Myocyte (in vitro differentiated cells): ENCODE measurements at places on chromosomes 4 and X. TPM values are rescaled to one million over a fixed set of nuclear protein-coding genes. Genes with fewer than 3 reads are reported as not detected.

DNA sequence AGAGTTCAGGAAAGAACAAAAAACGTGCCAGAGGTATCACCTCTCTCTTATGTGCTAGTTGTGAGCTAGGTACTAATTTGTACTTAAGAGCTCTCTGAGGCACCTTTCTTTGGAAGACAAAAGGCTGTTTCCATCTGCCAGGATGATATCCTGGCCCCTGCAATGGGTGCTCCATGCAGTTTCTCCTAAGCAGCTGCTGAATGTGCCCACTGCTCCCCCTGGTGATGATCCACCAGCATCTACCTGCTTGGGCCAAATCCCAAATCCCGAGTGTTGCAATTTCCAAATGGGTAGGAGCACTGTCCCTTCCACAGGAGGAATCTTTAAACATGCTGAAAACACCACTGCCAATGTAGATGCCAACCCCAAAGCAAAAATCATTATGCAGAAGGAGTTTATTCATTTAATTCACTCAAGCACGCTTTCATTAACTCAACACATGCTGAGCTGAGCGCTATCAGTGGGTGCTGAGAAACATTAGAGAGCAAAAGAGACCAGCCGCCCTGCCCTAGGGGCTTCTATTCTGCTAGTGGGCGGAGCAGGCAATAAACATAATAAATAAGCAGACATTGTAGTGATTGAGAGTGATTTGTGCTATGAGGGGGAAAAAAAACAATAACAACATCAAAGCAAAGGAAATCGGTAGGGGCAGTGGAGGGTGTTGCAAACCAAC, 69.6 kb upstream of the C4orf50 start:
- peak; percentile 43 for DNase-seq

Gene NUDT11
- total RNA-seq: 7.0 and 10.6 TPM in 2 replicates

DNA sequence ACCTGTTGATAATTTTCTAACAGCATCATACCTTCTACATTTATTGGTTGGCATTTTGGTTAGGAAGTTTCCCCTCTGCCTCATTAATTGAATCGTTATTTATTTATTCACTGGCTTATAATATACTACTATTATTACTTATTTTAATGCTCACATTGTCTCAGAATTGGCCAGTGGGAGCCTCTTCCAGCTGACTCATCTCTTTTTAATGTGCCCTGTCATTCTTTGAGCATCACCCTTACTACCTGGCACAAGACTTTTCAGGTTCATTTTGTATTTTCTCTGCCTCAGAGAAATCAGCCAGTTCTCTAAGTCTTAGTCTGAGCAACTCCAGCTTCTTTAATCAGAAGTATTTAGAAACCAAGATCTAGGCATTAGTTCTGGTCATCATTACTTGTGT, 60.3 kb upstream of the PRRG3 start:
- no peak for DNase-seq

- DNase-seq: peak; percentile 13
Observed at GRCh38 chrX:37603938-37604409, 32.5 kb downstream of the LANCL3 start.

Gene SCRG1
- total RNA-seq: 0.21 TPM in 1 of 2 replicates, not detected in the other

DNA sequence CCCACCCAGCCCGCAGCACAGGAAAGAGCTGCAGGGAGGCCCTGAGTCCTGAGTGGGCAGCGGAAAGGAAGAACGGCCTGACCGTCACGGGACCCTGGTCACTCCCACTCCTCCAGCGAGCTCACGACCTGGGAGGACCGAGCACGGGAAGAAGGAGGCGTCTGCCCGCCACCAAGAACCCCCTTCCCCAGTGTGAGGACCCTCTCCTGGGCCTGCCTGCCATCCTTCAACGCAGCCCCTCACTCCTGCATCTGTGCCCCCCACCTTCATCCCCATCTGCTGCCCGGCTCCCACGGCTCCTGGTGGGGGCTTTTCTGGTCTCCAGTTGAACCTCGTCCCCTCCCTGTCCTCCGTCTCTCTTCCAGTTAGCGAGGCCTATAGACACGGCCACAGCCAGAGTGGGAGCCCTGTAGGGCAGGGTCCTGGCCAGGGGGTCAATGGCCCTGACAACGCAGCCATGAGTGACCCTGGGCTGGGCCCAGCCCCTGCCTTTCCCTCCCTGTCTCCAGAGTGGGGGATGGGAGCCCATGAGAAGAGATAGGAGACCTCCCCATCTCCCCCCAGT, 41.3 kb upstream of the MXD4 start:
- no peak for DNase-seq

DNA sequence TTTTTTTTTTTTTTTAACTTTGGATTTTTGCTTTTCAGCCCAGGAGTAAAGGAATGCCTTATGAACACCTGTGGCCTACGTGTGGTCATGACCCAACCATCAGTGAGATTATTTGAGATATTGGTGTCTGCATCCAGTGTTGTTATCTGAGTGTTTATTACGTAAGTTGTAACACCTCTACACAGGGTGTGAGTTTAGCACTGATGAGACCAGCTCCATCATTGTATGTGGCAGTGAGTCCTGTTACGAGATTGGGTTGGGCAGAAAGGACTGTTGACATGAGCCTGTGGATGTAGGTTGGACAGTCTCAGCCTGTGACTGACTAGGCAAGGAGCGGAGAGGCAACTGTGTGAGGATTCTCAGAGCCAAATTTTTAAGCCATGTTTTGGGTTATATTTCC, 179.0 kb downstream of the PTTG2 start:
- DNase-seq: no peak

DNA sequence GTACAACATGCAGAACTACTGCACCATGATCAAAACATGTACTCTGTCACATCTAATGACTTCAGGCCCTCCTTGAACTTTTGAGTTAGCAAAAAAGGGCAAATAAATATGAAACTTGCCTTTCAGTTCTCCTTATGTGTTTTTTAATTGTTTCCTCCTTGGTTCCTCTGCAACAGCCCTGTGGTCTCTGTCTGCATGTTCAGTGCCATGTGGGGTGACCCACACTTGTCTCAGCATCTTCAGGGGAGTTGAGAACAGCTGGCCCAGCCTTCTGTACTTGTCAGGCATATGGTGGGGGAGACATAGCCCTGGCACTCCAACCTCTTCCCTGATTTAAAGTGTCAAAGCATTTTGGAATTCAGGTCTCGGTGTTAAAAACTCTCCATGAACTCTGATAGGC, 188.0 kb upstream of the PGRMC2 start:
- no peak for DNase-seq

GRCh38 chr4:176492646-176493302, 173.0 kb downstream of the SPCS3 start:
- DNase-seq: no peak

Gene PAGE1
- not detected in 2 replicates for total RNA-seq

GRCh38 chr4:41177016-41177415, 37.3 kb downstream of the APBB2 start:
- DNase-seq: peak; percentile 80

DNA sequence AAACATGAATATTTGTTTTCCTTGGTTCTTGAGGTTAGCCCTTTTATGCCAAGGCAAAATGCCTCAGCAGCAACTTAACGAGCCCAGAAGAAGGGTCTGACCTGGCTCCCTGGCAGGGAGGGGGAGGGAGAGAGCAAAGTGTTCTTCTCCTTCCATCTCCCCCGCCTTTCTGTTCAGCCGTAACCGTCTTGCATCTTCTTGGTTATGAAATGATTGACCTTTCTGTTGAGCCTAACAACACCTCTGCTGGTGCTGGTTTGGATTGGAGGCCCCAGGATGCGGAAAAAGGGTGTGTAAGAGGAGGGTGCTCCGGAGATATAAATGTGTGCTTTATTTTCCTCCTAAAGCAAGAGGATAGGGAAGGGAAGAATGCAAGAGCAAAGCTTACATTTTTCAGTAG, 44.7 kb downstream of the PTTG2 start:
- no peak for DNase-seq
